ENCODE measurements at places on chromosomes 2 and 18.

GRCh38 chr18:57920036-57920435 is 116.9 kb upstream of the ATP8B1 start:
- DNase-seq: no peak

DNA sequence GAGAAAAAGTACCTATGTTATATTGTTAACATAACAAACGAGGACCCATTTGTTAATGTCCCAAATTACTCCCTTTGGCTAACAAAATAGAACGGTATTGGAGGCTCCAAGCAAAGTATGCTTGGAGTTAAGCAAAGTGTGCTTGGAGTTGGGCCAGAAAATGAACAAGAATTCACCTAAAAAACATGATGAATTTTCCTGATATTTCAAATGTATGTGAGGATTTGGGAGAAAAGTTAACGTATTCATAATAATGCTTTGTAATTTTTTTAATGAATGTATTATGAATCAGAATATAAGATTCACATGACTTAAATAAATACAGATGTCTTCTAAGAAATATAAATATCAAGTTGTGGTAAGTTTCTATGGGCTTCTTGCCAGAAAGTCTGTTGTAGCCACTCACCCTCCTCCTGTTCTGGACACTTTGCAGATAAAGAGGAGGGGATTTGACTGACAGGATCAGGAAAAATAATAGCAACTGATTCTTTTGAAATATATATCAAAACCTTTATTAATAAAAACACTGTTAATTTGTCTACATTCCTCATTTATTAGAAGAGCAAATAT is 423.7 kb upstream of the MMADHC start:
- no peak for DNase-seq

GRCh38 chr2:95058989-95059641 is 33.6 kb downstream of the MAL start:
- DNase-seq: no peak

- no peak for DNase-seq
Observed at GRCh38 chr18:12818243-12818642, 65.8 kb downstream of the PTPN2 start.

DNA sequence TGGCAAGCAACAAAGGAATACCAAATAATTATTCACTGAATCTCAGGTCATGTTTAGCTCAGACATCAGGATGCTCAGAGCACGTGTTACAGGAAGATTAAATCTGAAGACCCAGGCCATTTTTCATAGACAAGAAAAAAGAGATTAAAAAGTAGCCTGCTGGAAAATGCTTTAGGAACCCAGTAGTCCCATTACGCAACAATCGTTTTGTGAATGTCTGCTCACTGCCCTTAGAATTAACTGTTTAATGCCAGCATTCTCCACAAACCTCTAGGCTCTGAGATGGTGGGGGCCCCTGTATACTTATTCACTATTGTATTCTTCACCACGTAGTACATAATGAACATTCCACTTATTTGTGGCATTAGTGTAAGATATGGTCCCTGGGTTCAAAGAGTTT is 154.6 kb upstream of the NYAP2 start:
- no peak for DNase-seq

DNA sequence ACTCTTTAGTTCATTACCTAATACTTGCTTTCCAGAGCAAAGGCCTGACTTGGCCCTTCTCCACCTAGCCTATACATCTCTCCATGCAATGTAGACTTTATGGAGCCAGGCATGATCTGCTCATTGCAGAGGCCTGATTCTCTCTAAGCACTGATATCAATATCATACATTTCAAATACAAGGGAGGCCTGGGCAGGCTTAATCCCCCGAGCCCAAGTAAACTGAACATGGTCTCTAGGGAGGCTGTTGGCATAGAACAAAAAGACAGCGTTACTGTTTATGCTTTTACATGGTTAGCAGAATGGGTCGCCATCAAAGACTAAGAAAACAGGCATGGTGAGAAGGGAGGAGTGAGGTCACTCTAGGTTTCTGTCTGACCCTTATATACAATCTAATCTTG is 695.1 kb downstream of the ZEB2 start:
- DNase-seq: no peak

DNA sequence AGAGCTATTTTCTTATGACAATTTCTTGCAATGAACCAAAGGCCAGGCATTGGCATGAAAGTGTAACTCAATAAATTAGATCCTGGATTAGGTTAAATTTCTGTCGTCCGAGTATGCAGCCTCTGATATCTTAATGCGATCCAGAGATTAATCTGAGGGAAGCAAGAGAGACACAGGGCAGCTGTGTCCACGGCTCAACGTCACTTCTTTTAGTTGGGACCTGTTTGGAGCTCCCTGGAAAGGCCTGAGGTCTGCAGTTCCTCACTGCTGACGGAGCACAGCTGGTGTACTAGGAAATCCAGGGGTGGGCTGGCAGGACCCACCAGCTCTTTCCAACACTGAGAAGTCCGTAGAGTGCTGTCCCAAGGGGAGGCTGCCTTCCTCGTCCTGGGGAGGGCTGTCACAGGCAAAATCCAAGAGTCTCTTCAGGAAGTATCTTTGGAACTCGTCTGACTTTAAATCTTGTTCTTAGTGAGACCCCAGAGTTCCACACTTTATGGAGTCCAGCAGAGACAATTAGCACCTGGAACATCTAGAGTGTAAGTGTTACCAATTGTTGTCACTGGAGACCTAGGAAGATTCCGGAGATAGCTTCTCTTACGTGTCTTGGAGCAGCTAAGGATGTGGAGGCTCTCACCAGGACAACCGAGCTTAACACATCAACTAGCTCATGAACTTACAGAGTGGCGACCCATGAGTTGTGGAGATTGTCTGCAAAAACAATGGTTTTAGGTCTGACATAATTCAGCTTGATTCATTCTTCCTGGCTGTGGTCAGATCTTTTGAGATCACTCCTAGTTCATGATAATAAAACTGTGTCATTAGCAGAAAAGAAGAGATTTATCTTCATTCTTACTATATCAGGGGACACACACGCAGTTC is 173.7 kb downstream of the ACKR3 start:
- DNase-seq: no peak

GRCh38 chr2:4499316-4500030 is 796.1 kb downstream of the DCDC2C start:
- no peak for DNase-seq

- DNase-seq: no peak
Observed at GRCh38 chr18:13231151-13231550, 12.6 kb downstream of the LDLRAD4 start.

DNA sequence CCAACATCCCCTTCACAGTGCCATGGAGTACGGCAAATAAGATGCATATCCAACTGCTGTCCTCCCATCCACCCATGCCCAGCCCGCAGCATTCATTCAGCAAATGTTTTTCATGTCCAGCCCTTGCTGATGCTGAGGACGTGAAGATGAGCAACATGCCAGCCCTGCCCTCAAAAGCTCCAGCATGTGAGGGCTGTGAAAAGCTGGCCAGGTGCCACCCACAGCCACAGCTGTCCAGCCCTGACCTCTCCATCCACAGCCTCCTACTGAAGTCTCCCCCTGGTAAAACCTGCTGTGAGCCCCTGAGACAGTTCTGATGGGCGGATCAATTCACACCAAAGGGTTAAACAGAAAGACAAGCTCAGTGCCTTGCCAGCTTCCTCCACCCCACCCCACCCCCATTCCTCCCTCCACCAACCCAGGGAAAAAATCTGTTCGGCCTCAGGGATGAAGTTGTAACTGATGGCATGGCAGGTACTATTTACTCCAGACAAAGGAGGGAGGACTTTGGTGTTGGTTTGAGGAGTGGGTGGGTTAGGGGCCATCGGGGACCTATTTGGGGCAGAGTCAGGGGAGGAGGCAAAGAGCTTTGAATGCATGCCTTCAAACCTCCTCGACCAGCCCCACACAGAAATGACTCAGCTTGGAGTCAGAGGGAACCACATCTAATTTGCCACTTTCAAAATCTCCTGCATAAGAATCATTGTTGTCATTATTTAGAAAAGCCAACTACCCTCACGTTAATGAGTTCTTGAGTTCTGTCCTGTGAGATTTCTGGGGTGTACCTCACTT is 4.3 kb downstream of the ZBTB7C start:
- no peak for DNase-seq

GRCh38 chr2:171726847-171727450 is 39.7 kb downstream of the DYNC1I2 start:
- DNase-seq: no peak

GRCh38 chr2:64035072-64035942 is 16.1 kb upstream of the VPS54 start:
- DNase-seq: no peak

GRCh38 chr2:134642938-134643337 is 75.9 kb downstream of the TMEM163 start:
- no peak for DNase-seq

GRCh38 chr2:73908689-73909652 is 16.2 kb downstream of the ACTG2 start:
- no peak for DNase-seq

- no peak for DNase-seq
Observed at GRCh38 chr2:3041841-3042600, 335.6 kb downstream of the EIPR1 start.

GRCh38 chr2:134718817-134719814 is at the start of gene TMEM163:
Gene TMEM163, minus strand, starts transcription at chr2:134719000.
- DNase-seq: no peak

GRCh38 chr2:120469426-120469825 is 123.5 kb downstream of the INHBB start:
- no peak for DNase-seq

DNA sequence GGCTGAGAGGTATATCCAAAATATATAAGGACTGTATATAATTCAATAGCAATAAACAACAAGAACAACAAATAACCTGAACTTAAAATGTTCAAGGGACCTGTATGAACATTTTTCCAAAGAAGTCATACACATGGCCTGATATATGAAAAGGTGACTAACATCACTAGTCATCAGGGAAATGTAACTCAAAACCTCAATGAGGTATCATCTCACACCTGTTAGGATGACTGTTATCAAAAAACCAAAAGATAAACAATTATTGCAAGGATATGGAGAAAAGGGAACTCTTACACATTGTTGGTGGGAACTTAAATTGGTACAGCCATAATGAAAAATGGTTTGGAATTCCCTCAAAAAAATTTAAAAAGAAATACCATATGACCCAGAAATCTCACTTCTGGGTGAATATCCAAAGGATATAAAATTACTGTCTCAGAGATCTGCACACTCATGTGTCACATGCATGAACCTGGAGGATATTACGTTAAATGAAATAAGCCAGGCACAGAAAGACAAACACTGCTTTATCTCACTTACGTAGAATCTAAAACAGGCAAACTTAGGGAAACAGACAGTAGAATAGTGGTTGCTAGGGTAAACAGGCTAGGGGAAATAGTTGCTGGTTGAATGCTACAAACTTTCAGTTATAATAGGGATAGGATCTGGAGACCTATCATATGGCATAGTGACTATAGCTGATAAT is 334.5 kb upstream of the MMADHC start:
- no peak for DNase-seq
